Activated CD4-positive, alpha-beta T cell treated with anti-CD3 and anti-CD28 coated beads, Interleukin-2, amount 50 U/mL, for 4 hours (primary cell): ENCODE measurements at places on chromosomes 2 and 18.

- no peak for DNase-seq
These were observed 9.9 kb upstream of the AOX1 start for GRCh38 chr2:200575957-200576356.

- DNase-seq = no peak
These were observed 56.5 kb downstream of the KCNE4 start for GRCh38 chr2:223108351-223109050.

DNA sequence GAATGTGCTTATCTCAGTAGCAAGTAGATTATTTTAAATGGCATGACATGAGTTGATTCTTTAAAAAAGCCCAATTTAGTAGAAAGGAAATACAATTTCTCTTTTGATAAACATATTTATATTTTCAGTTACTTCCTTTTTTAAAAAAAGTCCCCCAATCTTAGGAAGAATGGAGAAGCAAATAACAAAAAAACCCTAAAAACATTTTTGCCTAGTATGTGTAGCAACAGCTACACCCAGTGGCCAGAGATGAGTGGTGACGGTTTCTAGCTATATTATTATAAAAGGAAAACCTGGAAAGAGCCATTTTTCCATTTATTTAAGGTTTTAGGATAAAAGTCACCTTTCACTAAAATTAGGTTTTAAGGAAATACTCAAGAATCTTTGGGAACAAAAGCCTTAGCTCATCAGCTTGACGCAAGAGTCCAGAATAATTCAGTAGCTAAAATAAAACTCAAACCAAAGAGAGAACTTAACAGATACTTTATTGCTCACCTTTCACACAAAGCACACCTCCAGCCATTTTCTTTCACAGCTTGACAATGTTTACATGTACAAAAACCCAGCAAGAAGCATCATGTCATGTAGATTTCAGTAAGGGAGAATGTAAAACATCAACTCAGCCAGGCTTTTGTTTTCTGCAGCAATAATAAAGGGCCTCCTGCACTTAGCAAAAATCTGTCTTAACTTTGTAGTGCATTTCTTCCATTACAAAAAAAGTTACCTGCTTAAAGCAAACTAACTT is 15.7 kb downstream of the FAM98A start:
- DNase-seq = no peak

DNA sequence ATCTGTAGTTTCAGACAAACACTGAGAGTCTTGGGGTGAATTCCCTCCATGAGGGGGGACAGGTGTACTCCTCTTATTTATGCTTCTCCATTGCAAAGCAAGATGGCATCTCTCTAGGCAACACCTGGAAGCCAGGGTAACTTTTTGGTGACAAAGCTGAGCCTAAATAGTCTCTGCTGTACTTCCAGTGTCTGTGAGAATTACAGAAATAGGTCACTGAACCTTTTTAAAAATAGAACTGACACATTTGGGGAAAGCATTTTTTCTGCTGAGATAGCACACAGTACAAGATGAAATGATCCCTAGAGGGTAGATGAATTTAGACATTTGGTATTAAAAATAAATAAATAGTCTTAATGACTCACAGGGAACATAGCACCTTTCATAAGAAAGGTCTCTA is 71.7 kb upstream of the SP3 start:
- DNase-seq = no peak

- no peak for DNase-seq
These were observed 65.6 kb upstream of the UBXN4 start for GRCh38 chr2:135676031-135676430.

DNA sequence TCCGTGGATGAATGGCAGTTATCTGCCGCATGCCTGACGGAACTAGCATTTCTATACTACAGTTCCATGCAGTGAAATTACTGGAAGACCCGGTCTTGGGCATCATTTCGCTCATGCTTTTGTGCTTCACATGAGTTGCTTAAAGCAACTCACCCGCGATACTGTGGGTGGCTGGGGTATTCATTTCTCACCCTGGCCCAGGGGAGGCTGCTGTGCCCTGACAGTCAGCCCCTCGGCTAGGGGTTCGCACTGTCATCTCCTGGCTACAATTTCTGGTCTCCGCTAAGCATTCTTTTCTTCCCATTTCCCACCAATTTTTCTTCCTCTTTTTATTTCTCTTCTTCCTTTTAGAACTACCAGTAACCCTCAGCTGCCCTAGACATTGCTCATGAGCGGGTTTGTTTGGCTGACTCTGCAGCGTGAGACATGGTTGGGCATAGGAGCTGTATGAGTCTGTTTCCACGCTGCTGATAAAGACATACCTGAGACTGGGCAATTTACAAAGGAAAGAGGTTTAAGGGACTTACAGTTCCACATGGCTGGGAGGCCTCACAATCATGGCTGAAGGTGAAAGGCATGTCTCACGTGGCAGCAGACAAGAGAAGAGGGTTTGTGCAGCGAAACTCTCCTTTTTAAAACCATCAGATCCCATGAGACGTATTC is 16.5 kb upstream of the CNDP2 start:
- no peak for DNase-seq

- no peak for DNase-seq
These were observed 125.1 kb upstream of the HAAO start for GRCh38 chr2:42917425-42917927.

DNA sequence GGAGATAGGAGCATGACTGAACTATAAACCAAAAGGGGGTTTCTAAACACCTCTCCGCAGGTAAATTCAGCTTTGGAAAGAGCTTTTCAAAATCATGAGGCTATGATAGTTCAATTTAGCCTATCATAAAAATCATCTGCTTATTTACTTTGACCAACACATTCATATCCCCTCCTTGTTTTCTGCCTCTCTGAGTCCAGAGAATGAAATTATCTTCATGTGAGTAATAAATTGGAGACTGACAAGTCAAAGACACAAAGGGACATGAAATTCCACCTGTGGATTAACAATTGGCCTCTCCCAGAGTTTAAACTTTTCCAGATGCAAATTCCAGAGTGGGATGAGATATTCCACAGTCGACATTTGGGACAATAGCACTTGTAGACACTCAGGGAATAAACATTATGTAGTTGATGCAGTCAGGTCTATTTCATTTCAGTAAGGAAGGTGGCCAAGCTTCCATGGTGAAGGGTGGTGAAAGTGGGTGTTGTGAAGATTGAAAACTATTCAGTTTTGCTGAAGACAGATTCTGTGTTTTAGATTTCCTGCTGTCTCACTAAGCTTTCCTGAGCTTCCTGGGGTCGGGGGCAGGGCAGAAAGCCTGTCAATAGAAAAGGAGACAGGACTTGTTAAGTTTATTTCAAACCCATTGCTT is 84.7 kb downstream of the CDC42EP3 start:
- no peak for DNase-seq

DNA sequence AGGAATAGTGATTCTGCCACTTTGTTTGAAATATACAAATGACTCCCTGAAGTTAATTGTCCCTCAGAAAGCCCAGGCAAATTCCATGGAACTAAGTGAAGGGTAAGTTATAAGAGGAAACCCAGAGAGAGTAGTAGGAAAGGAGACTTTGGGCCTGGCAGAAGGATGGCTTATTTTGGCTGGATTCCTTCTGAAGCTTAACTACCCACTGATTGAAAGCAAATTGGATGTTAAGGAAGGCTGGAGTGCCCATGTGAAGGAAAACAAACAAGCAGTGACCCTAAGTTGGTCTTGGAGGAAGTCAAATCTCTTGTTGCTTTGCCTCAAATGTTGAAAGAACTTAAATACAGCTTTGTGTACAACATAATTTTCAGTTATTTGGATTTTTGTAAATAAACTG is 1106.4 kb upstream of the ZEB2 start:
- DNase-seq = no peak

- no peak for DNase-seq
These were observed 144.7 kb downstream of the BABAM2 start for GRCh38 chr2:28035163-28035690.

GRCh38 chr2:68837861-68838341 is 33.3 kb downstream of the BMP10 start:
- no peak for DNase-seq

DNA sequence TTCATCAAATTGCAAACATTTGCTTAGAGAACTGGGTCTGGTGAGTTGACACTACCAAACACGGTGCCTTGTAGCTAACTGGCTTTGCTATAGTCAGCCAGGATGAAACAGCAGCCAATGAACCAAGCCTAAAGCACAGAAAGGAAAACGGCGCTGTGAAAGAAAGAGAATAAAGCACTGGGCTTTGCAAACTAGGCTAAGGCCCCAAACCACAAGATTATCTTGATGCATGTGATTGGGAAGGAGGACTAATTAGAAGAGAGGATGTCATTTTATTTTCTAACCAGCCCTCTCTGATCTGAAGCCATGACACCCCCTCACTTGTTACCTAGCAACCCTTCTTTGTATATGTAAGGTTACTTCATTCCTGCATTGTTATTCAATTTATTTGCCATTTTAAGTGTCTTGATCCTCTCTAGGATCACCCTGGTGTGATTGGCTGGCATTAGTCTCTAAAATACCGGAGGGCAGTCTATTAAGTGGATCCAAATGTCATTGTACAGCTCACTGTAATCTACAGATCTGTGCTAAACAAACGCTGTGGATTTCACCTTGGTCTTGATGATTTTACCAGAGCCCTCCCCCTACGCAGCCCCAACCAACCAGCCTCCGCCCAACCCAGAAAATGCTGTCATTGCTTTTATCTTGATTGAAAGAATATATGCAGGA is 395.4 kb upstream of the ACVR2A start:
- DNase-seq = peak; percentile 22

DNA sequence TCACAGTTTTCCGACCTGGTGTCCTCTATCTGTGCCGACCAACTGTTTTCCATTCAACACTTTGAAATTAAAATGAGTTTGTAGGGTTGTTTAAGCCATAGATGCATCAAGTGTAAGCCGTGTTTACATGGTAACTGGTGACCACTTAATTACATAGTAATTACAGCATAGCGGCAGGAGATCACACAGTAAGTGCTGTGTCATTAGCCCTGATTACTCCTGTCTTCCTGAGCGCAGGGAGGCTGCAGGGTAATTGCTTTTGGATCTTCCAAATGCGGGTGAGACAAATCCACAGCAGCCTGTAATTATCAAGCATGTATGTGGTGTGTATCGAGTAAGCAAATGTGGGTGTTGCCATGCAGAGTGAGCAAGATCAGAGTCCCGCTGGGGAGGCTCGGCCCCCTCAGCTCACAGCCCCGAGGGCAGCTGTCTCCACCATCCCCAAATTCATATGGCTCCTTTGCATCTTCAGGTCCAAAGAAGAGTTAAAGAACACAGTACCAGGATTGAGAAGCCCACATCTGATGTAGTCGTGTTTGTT is 71.5 kb upstream of the HDAC4 start:
- no peak for DNase-seq

DNA sequence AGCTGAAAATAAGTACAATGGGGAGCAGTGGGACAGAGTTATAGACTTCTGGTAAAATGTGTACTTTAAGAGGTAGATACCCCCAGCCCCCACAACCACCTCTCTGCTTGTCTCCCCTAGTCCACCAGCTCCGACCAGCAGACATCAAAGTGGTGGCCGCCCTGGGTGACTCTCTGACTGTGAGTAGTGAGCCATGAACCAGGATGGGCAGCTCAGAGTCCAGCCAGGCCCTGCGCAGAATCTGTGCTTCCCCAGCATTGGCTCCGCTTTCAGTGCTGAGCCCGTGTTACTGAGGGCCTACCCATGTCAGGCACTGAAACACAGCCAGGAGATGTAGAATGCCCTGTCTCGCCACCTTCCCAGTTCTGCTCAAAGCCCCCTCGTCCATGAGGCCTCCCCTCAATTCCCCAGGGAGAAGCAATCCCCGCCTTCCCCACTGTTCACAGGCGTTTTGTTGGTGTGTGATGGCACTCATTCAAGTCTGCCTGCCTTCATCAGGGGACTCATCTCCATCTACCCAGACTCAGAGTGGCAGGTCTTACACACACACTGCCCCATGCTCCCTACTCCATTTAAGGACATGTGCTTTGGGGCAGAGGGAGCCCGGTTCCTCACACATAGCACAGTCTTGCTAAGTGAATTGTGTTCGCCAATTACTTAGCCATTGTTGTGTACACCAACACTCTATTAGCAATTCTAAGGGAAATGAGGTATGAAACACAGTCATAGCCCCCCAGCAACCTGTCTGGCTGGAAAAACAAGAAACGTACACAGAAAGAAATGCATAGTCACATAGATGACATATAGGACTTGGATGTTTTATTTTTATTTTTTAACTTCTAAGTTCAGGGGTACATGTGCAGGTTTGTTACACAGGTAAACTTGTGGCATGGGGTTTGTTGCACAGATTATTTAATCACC is 122.6 kb downstream of the PLB1 start:
- no peak for DNase-seq

DNA sequence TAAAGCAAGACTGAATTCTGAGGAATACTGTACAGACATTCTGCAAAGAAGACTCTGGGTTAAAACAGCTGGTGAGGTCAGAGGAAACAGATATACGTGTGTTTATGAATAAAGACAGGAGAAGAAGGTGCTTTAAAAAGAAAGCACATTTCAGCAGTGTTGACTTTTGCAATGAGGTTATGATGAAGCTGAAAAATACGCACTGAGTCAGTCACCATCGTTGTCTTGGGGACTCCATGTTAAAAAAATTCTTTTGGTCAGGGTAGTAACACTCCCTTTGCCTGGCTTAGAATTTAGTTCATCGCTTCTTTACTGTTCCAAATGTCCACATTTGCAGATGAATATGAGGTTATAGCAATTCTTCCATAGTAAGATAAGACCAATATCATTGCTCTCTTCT is 1049.0 kb downstream of the TSN start:
- DNase-seq = no peak

DNA sequence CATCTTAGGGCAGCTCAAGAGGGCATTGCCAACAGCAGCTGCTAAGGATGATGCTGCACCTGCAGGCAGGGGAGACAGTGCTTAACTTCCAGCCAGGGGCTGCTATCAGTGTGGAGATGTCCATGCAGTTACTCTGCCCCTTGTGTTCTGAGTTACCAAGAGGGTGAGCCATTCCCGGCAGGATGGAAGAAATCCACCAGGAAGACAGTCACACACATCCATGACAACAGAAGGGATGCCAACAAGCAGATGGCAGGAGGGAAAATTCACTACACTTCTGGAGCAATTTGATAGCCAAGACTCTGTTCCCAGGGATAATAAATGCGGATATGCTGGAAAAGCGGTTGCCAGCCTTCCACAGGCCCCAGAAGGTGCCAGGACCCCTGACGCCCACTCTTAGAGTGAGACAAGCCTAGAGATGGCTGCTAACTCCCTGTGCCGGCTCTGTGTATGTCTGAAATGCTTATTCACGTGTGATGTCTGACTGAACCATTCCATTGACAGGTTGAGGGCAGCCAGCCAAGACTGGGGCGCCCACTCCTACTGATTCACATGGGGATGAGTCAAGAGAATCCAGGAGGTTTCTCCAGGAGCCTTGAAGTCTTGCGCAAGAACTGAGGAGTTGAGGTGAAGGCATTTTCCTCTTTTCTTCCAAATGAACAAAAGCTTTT is 24.5 kb downstream of the LOXHD1 start:
- DNase-seq = no peak

- no peak for DNase-seq
These were observed 91.7 kb upstream of the TRIB2 start for GRCh38 chr2:12624905-12625598.

DNA sequence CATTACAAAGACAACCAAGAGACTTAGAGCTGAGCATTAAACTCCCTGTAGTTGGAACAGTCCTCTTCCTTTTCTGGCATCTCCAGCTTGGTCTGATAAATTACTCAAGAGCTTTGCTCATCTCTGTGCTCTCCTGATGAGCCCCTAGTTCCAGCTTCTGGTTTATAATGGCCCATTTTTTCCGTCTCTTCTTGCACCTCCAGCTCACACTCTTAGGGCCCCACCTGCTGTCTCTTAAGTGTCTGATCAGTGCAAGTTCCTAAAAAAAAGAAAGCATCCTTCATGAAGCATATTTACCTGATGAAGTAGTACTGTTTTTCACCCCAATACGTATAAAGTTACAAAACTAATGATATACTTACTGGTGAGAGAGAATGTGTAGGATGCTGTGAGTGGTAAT is 822.9 kb downstream of the RNF144A start:
- DNase-seq = no peak

- DNase-seq = no peak
These were observed 65.9 kb downstream of the PHLPP1 start for GRCh38 chr18:62781262-62781661.
